ENCODE measurements at places on chromosomes 7 and 10.
A peak's percentile ranks its signal among the peaks of the same experiment; 100 is the strongest.

- peak; percentile 59 for DNase-seq
Measured at GRCh38 chr7:100801833-100802568, 25.3 kb downstream of the EPHB4 start.

DNA sequence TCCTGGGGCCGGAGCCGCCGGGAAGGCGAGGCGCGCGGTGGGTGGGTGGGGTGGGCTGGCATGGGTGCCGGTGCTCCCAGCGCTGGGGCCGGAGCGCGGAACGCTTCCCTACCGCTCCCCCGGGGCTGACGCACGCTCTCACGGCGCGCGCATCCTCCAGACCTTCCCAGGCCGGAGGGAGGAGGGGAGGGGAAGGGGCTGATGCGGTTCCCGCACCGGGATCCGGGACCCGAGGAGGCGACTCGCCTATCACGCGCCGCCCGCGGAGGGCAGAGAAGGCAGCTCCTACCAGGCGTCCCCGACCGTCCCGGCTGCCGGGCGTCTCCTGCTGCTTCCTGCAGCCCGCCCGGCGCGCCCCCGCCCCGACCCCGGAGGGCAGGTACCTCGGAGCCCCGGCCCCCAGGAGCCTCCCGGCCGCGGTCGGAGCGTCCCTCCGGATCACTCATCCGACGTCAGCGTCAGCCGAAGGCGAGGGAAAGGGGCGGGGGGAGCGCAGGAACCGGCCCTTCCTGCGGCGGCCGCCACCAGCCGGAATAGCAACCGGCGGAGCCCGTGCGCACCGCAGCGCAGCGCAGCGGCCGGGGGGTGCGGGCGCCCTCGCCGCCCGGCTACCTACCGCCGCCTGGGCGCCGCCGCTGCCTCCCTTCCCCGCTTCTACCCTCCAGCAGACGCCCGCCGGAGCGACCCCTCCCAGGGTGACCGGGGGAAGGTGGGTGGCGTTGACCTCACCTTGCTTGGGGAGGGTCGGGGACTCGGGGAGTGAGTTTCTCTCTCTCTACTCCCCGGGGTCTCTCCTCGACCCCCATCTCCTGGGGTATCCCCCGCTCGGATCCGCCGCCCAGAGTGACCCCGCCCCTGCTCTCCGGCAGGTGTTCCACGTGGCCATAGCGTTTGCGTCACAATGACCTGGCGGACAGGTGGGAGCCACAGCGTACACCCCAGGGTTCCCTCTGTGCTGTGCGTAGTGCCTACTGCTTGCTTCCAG, at the start of gene ICA1:
Gene ICA1 (minus strand): TSS at position 457 of the 985 bp plus-strand sequence. CDS start 26,241 bp downstream, outside the sequence.
- DNase-seq, result peak; percentile 75

DNA sequence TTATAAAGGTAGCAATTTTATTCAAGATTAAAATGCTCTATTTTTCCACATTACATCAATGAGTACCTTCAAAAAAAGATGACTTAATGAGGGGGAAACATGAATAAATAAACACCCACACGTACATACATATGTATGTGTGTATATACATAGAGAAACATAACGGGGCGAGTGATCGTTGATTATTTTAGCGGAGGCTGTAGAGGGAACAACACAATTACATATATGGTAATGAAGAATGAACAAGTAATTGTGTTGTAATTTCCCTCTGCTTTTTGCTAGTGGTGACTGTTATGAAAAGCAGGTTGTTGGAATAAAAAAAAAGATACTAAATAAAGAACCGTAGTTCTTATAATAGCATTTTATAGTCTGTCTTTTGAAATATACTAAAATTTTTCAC, 63.2 kb downstream of the CACNB2 start:
- peak; percentile 72 for DNase-seq

DNA sequence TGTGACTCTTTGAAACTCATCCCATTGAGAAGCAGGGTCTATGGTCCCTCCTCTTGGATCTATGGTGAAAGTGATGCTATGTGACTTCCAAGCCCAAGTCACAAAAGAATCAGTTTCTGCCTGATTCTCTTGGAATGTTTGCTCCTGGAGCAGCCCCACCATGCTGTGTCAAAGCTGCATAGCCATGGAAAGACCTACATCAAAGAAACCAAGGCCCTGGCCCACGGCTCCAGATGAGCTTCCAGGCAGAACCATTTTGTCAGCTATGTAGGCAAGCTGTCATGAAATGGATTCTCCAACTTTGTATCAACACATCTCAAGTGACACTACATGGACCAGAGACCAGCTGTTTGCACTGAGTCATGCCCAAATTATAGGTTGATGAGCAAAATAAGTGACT, 77.0 kb downstream of the AASS start:
- DNase-seq, result no peak

- DNase-seq, result no peak
Measured at GRCh38 chr10:35324196-35324595, 12.1 kb upstream of the CCNY start.

- DNase-seq, result peak; percentile 52
Measured at GRCh38 chr10:75508814-75509306, 77.4 kb downstream of the LRMDA start.

GRCh38 chr10:391847-392704, 256.8 kb downstream of the ZMYND11 start:
- DNase-seq, result no peak

- DNase-seq, result no peak
Measured at GRCh38 chr10:60948851-60949250, 4.9 kb upstream of the RHOBTB1 start.

DNA sequence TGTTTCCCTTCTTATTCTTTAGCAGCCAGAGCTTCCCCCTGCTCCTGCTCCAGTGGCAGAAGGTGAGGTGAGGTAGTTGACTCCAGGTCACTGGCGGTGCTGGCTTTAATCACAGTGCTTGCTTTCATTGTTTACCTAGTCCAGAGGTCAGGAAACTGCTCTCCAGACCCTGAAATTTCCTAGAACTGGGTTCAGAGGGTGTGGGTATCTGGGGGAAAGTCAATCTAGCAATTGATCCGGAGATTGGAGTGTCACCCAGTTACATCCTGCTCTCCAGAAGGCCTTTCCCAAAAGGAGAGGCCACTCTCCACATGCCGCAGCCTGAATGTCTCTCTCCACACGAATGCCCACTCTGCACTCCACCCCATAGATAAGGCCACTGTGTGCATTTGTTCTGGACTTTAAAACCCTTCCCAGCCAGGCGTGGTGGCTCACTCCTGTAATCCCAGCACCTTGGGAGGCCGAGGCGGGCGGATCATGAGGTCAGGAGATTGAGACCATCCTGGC, 2.1 kb upstream of the MBL2 start:
- DNase-seq, result no peak

GRCh38 chr10:90966146-90966545, 45.3 kb upstream of the ANKRD1 start:
- no peak for DNase-seq

DNA sequence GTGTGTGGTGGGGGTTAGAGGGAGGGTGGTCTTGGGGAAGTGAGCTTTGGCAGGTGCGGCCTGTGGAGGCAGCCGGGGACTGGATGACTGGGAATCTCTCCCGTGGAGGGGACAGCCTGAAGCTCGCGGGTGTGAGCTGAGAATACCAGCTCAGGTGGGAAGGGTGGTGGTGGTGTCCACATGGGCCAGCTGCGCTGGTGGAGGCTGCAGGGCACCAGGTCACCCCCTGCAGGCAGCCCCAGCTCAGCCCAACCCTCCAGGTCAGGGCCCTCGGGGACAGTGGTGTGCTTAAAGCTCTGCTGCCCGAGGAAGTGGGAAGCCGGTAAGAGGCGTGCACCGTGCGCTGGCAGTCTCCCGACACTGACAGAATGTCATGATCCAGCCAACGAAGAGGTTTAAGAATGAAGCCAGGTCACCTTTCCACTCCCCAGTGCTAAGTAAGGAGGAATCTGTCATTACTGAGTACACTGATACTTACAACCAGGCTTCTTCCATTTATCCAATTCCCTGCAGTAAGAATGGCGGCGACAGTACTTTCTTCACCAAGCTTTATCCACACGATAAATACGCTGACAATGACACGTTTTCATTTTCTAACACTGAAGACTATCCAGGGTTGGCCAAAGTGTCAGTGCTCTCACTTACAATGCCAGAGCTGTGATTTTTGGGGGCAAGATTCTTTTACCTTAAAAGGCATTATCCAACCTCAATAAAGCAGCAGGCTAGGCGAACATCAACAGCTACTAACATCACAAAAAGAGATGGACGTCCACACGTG, 20.4 kb downstream of the BRI3 start:
- no peak for DNase-seq

- peak; percentile 29 for DNase-seq
Measured at GRCh38 chr7:93890041-93890463, 501 bp downstream of the TFPI2 start.

DNA sequence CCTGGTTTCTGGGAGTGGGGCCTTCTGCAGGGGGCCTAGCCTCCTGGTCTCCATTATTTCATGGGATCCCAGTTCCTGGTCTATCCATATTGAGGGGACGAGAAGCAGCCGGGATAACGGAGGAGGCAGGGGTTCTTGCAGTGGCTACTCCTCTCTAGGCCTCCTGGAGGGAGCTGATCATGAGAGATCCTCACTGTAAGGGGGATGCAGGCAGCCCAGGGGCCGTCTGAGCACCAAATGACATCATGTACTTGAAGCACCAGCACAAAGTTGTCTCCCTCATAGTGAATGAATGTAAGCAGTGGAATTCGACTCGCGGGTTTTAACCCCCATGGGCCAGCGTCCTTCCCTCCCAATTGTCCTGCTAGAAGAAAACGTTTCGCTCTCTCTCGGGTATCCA, 964 bp upstream of the ADCY1 start:
- DNase-seq, result no peak

DNA sequence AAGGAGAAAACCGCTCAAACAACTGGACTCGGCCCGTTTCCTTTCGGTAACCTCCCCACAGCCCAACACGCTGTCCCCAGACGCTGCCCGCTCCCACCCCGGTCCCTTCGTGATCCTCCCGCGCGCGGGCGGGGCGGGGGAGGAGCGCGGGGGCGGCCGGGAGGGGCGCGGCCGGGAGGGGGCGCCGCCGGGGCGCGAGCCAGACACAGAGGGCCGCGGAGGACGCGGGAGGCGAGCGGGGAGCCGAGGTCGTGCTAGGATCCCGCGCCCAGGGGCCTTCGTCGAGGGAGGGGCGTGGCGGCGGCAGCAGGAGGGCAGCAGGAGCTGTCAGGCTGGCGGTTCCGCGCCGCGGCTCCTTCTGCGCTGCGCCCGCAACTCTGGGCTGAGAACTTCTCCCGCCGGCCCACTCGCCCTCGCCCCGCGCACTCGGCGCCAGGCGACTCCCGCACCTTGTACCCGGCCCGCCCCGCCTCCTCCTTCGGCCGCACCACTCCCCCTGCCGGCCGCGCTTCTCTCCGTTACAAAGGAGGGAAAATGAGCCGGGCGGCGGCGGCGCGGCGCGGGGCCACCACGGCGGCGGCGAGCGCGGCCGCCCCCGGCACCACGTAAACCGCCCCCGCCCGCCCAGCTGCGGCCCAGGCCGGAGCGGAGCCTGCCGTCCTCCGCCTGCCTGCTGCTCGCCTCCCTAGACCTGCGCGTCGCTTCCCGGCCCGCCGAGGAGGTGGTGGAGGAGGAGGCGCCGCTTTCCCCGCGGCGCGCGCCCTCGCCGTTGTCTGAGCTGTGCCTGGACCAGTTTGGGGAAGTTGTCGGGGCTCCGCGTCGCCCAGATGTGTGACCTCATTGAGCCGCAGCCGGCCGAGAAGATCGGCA, at the start of gene CDK14:
Gene CDK14 (plus strand): TSS at position 521 of the 870 bp plus-strand sequence. CDS start 307 bp downstream, at position 828.
- DNase-seq, result peak; percentile 97

DNA sequence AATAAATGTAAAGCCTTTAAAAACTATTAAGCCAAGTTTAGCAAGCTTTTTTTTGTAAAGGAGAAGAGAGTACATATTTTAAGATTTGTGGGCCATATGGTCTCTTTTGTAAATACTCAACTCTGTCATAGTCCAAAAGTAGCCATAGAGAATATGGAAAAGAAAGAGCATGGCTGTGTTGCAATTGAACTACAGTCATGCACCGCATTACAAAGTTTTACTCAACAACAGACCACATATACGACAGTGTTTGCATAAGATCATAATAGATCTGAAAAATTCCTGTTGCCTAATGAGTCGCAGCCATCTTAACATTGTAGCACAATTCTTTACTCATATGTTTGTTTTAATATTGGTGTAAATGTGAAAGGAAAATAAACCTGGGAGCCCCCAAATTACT, 440.8 kb downstream of the HTR7 start:
- DNase-seq, result no peak

DNA sequence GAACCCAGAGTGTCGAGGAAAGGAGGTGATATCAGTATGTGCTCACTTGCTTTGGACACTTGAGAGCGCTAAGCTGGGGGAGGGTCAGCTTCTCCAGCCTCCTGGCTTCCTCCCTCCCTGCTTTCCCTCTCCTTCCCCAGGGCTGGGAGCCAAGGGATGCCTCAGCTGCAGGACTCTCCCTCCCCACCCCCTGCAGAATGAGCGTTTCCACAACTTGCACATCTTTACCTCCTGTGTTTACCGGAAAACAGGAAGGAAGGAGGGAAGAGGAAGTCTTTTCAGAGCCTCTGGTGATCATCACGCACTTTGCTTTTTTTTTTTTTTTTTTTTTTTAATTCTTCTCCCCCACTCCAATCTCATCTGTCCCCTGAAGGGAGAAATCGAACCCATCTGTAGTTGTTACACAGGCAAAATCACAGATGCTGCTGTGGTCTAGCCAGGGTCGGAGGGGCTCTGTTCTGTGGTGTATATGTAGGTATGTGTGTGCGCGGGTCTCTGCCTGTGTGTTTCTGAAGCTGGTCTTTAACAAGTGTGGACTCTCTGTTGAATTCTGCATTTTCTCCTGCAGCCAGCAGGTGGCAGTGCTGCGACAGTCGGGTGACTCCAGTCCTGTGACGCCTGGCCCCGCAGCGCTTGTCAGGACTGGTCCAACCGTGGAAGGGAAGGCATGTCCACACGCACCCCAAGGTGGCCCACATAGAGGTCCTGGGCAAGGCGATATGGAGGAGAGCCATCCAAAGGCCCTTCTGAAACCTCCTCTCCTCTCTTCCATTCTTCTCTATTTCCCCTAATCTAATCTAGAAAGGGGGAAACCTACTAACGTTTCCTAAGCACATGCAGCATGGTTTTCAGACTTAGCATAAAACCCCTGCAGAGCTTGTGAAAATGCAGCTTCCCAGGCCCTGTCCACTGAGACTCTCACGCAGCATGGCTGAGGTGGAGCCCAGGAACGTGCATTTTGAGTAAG, 257.6 kb downstream of the PLXNA4 start:
- DNase-seq, result peak; percentile 90

DNA sequence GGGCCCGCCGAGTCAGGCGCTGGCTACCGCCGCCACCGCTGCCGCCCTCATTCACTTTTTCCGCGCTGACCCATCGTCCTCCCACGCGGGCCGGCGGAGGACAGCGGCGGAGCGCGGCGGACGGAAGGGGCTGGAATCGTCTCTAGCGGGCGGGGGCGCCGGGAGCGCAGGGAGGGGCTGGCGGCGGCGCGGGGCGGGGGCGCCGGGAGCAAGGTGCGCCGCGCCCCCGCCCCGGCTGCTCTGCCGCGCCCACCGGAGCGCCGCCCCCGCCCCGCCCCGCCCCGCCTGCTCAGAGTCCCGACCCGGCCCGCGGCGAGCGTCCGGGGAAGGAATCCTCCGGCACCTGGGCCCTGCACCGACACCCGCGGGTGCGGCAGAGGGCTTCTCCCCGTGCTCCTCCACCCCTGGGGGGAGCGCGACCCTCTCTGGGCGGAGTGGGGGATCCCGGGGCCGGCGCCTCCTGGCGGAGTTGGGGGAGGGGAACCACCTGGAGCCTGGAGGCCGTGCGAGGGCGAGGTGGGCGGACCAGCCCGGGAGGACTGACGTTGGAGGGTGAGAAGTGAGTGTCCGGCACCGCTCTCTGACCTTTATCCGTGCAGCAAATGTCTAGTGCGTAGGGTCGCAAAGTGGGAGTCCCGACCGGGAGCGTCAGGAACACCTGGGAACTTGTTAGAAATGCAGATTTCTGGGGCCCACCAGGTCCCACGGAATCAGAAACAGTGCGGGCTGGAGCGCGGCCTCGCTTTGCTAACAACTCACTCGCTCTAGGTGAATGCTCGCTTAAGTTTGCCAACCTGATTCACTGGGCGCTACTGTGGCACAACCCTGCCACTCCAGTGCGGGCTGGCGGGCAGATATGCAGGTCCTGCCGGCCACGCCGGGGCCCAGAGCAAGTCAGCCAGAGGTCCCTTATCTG, at the start of gene COBL:
Gene COBL (minus strand): TSS at position 144 of the 916 bp plus-strand sequence. CDS start 176 bp downstream, outside the sequence.
- no peak for DNase-seq
